T-helper 17 cell (primary cell): ENCODE measurements at places on chromosomes 3 and 15. TPM values are rescaled to one million over a fixed set of nuclear protein-coding genes. Genes with fewer than 3 reads are reported as not detected.
A peak's percentile ranks its signal among the peaks of the same experiment; 100 is the strongest.

- no peaks in the 10 kb centered on the region for H3K27me3 ChIP-seq
- no peak overlapping the region for H3K27ac ChIP-seq
- no peaks in the 10 kb centered on the region for H3K4me1 ChIP-seq
- no peak overlapping the region for H3K4me3 ChIP-seq
- no peak for DNase-seq
These were observed 665.3 kb downstream of the FHIT start for GRCh38 chr3:60585918-60586317.

DNA sequence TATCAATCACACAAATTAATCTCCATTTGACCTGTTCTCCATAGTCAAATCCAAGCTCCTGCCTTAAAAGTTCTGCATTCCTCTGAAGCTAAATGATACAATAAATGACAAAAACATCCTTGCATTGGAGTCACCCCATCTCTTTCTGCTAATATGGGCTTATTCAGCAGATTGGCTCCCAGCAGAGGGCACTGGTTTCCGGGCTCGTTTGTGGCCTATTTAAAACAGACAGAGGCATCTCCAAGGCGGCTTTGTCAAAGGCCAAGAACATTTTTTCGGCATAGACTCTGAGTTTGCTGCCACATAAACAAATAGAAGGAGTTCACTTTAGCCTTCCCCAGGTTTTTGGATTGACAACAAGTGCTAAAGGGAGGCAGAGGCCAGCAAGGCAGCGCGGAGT, 204.4 kb upstream of the RASGRP1 start:
- no peaks in the 10 kb centered on the region for H3K4me1 ChIP-seq
- peaks cover 16% of the 10 kb centered on the region for H3K27me3 ChIP-seq
- no peaks in the 10 kb centered on the region for H3K36me3 ChIP-seq
- DNase-seq, result no peak

- no peaks in the 10 kb centered on the region for H3K4me1 ChIP-seq
- no peaks in the 10 kb centered on the region for H3K36me3 ChIP-seq
- DNase-seq, result no peak
- H3K27me3 ChIP-seq, result no peaks in the 10 kb centered on the region
- H3K27ac ChIP-seq, result no peak overlapping the region
These were observed 54.6 kb downstream of the STAC start for GRCh38 chr3:36434687-36435426.

DNA sequence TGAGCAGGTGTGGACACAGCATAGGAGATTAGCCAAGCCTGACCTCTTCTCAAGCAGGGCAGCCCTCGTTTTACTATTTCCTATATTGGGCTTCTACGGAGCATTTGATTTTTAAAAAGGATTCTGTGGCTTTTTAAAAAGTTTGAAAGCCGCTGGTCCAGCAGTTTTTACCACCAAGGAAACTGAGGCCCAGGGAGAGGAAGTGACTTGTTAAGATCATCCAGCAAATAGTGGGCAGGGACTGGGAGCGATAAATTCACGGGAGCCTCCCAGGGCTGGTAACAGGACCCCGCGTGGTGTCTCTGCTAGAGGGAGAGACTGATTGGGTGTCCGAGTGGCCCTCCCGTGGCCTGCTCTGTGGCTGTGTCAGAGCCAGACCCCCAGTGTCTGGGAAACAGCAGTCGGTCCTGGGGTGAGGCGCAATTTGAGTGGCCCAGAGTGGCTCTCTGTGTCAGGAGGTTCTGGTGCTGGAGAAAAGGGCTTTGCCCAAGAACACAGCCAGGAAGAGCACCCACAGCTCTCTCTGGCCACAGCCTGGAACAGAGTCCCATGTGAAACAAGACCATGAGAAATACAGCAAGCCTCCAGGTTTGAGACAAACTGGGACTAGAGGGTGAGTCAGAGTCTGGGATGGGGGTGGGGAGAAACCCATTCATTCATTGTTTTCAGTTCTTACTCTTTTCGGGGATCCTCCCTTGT, 4.2 kb downstream of the FURIN start:
- H3K27me3 ChIP-seq, result no peaks in the 10 kb centered on the region
- peak overlapping the region; percentile 95 for H3K27ac ChIP-seq
- H3K36me3 ChIP-seq, result peaks cover 4% of the 10 kb centered on the region
- no peak for DNase-seq
- H3K4me3 ChIP-seq, result peak overlapping the region; percentile 91

The NTRK3 gene
- not detected for total RNA-seq

The TJP1 gene
- total RNA-seq, result 0.16 TPM

DNA sequence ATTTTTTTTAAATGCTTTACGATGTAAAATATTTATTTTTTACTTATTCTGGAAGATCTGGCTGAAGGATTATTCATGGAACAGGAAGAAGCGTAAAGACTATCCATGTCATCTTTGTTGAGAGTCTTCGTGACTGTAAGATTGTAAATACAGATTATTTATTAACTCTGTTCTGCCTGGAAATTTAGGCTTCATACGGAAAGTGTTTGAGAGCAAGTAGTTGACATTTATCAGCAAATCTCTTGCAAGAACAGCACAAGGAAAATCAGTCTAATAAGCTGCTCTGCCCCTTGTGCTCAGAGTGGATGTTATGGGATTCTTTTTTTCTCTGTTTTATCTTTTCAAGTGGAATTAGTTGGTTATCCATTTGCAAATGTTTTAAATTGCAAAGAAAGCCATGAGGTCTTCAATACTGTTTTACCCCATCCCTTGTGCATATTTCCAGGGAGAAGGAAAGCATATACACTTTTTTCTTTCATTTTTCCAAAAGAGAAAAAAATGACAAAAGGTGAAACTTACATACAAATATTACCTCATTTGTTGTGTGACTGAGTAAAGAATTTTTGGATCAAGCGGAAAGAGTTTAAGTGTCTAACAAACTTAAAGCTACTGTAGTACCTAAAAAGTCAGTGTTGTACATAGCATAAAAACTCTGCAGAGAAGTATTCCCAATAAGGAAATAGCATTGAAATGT, 15.6 kb downstream of the THBS1 start:
- H3K36me3 ChIP-seq, result peaks cover 2% of the 10 kb centered on the region
- no peak overlapping the region for H3K4me3 ChIP-seq
- DNase-seq, result no peak
- H3K27ac ChIP-seq, result no peak overlapping the region
- peaks cover 11% of the 10 kb centered on the region for H3K4me1 ChIP-seq

The HDC gene
- total RNA-seq, result 8.1 TPM

GRCh38 chr3:129614435-129614834, 8.0 kb upstream of the PLXND1 start:
- no peak for DNase-seq
- H3K4me1 ChIP-seq, result peaks cover 12% of the 10 kb centered on the region
- no peak overlapping the region for H3K4me3 ChIP-seq
- H3K27ac ChIP-seq, result no peak overlapping the region

DNA sequence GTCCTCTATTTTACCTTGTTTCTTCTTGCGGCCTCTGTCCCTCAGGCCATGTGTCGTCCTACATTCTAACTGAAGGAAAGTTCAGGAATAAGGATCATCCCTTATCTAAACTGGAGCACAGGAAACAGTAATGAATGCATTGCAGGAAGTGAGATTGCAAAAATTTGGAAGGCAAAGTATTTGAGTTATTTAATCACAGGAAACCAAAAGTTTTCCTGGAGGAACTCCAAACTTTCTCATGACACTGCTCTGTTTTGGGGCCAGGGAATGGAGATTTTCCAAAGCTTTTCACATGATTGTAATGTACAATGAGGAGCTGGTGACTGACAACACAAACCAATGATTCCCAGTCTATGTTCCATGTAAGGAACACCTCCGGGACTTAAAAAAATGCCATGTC, 57.8 kb upstream of the PLSCR4 start:
- H3K27ac ChIP-seq, result no peak overlapping the region
- no peaks in the 10 kb centered on the region for H3K36me3 ChIP-seq
- H3K27me3 ChIP-seq, result no peaks in the 10 kb centered on the region
- DNase-seq, result no peak
- H3K4me3 ChIP-seq, result no peak overlapping the region

DNA sequence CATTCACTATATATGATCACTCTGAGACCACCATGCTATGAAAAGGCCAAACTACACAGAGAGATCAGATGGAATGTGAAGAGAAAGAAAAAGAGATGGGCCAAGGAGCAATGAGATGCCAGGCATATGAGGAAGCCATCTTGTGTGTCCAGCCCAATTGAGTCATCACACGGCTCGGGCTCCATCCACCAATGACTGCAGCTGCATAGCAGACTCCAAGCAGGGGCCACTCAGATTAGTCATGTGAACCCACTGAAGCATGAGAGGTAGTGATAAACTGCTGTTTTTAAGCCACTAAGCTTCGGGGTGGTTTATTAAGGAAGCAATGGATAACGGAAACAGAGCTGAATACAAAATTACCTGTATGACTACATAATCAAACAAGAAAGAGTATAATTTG, 185.9 kb downstream of the SUCLG2 start:
- peaks cover 12% of the 10 kb centered on the region for H3K36me3 ChIP-seq
- no peak overlapping the region for H3K4me3 ChIP-seq
- no peaks in the 10 kb centered on the region for H3K27me3 ChIP-seq
- no peak for DNase-seq
- H3K27ac ChIP-seq, result no peak overlapping the region
- peaks cover 9% of the 10 kb centered on the region for H3K4me1 ChIP-seq

DNA sequence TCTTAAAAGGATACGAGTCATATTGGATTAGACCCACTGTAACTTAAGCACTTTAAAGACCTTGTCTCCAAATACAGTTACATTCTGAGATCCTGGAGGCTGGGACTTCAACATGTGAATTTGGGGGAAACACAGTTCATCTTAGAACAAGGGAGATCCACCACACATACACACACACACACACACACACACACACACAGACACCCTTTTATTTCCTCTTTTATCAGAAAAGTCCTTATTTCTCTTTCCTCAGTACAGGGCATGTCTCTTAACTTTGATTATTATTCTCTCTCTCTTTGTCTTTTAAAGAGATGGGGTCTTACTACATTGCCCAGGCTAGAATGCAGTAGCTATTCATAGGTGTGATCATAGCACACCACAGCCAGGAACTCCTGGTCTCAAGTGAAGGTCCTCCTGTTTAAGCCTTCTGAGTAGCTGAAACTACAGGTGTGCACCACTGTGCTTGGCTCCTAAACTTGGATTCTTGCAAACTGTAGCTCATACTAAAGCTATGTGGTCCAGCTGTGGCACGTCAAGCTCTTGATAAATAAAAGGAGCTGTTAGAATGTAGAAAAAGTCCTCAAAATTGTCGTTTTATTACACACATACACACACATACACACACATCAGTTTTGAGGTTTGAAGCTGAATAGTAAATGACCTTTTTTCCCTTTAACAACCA, 7.4 kb downstream of the GOLM2 start:
- H3K4me1 ChIP-seq, result peaks cover 37% of the 10 kb centered on the region
- DNase-seq, result no peak
- H3K27me3 ChIP-seq, result no peaks in the 10 kb centered on the region

DNA sequence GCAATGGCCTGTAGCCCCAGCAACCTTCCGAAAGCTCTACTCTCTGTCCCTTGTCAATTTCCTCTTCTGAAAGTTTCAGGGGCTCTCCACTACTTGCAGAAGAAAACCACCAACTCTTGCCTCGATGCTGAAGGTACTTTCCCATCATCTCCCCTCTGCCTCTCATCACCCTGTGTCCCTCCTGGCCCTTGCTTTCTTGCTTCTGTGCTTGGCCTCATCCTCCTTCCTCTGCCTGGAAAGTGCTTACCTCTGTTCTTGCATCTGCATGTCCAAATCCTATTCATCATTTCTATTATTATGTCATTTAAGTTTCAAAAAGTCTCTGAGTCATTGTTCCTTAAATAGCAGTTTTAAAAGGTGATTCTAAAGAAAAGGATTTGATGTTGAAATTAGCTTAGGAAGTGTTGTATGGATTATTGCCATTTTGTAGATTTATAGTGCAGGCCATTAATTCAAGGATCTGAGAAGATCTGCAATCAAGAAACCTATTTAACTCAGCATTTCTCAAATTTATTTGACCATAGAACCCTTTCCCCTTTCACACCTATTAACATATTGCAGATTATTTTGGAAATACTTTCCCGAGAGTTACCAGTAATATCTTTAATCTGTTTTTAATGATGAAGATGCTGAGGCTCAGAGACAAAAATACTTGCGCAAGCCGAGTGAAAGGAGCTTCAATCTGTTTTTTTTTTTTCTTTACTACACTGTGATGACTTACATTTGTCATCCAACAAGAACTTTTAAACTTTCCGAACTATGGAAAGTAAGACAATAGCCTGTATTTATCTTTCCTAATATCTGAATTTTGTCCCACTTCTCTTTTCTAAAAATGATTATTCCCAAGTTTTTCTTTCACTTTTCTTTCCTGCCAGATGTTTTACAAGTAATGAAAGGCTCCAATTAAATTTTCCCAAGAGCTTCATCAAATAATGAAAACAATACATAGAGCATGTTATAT, 22.3 kb upstream of the CFAP161 start:
- DNase-seq, result no peak
- H3K27ac ChIP-seq, result peak overlapping the region; percentile 49
- peaks cover 3% of the 10 kb centered on the region for H3K36me3 ChIP-seq
- H3K27me3 ChIP-seq, result peaks cover 55% of the 10 kb centered on the region
- H3K4me1 ChIP-seq, result peaks cover 4% of the 10 kb centered on the region

DNA sequence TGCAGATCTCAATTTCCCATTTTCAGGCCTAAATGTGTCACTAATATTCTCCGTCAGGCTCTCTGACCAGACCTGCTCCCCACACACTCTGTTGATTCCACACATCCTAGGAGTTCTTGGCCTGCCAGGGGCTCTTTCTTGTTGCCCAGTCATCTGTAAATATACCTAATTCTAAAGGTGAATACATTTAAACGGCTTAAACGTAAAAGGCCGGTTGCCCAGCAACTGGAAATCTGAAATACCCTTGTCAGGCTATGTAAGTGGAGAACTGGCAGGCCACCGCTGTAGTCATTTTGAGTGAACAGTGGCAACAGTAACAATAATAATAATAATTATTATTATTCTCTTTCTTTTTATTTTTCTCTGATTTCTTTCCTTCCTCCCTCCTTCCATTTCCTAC, 302.7 kb downstream of the AGBL1 start:
- H3K27ac ChIP-seq, result no peak overlapping the region
- peaks cover 2% of the 10 kb centered on the region for H3K4me1 ChIP-seq
- peaks cover 6% of the 10 kb centered on the region for H3K27me3 ChIP-seq
- no peak for DNase-seq

GRCh38 chr3:10772271-10773161, 43.5 kb upstream of the SLC6A11 start:
- no peak overlapping the region for H3K27ac ChIP-seq
- peaks cover 76% of the 10 kb centered on the region for H3K27me3 ChIP-seq
- no peak overlapping the region for H3K4me3 ChIP-seq
- H3K36me3 ChIP-seq, result no peaks in the 10 kb centered on the region
- no peak for DNase-seq

GRCh38 chr3:100209948-100210771, 50.6 kb upstream of the TBC1D23 start:
- no peaks in the 10 kb centered on the region for H3K36me3 ChIP-seq
- H3K4me1 ChIP-seq, result peaks cover 11% of the 10 kb centered on the region
- peak overlapping the region; percentile 87 for H3K27ac ChIP-seq
- no peak for DNase-seq
- peak overlapping the region; percentile 67 for H3K4me3 ChIP-seq

GRCh38 chr3:57158325-57158724, 6.8 kb downstream of the IL17RD start:
- no peak overlapping the region for H3K4me3 ChIP-seq
- H3K27me3 ChIP-seq, result peaks cover 58% of the 10 kb centered on the region
- peaks cover 8% of the 10 kb centered on the region for H3K36me3 ChIP-seq
